ENCODE measurements at places on chromosomes 3 and 15. TPM values are rescaled to one million over a fixed set of nuclear protein-coding genes. Genes with fewer than 3 reads are reported as not detected.

GOLGA6B gene
- not detected for total RNA-seq

ACOX2 gene
- 4.0 TPM for total RNA-seq

TRNT1 gene
- 28.5 TPM for total RNA-seq

THPO gene
- total RNA-seq: not detected

STAG1 gene
- total RNA-seq: 31.4 TPM

CX3CR1 gene
- not detected for total RNA-seq

CCDC12 gene
- 44.1 TPM for total RNA-seq

PCOLCE2 gene
- total RNA-seq: 13.6 TPM

MOBP gene
- 0.09 TPM for total RNA-seq

XCR1 gene
- not detected for total RNA-seq

ARGFX gene
- total RNA-seq: not detected

UNC13C gene
- total RNA-seq: not detected

PYGO1 gene
- total RNA-seq: 0.27 TPM

STAB1 gene
- 278 TPM for total RNA-seq

NLGN1 gene
- total RNA-seq: 32.2 TPM

IVD gene
- 46.3 TPM for total RNA-seq

XIRP1 gene
- not detected for total RNA-seq

ROBO1 gene
- 22.9 TPM for total RNA-seq

CPNE4 gene
- total RNA-seq: not detected

ERICH6 gene
- not detected for total RNA-seq

KY gene
- not detected for total RNA-seq

BNC1 gene
- 17.0 TPM for total RNA-seq

CPLX3 gene
- not detected for total RNA-seq

SCN10A gene
- under 0.01 TPM for total RNA-seq

RLBP1 gene
- total RNA-seq: not detected

ABHD2 gene
- total RNA-seq: 40.5 TPM

MRPL3 gene
- 85.4 TPM for total RNA-seq

CHSY1 gene
- 29.7 TPM for total RNA-seq
